ENCODE measurements at places on chromosomes 6 and 20. TPM values are rescaled to one million over a fixed set of nuclear protein-coding genes. Genes with fewer than 3 reads are reported as not detected.

The HSPA1L gene
- total RNA-seq: 0.98 TPM

The CRNKL1 gene
- total RNA-seq: 21.4 TPM

The KCNG1 gene
- total RNA-seq: 10.3 TPM

The PDE7B gene
- total RNA-seq: 1.4 TPM

The JAG1 gene
- total RNA-seq: 102 TPM

DNA sequence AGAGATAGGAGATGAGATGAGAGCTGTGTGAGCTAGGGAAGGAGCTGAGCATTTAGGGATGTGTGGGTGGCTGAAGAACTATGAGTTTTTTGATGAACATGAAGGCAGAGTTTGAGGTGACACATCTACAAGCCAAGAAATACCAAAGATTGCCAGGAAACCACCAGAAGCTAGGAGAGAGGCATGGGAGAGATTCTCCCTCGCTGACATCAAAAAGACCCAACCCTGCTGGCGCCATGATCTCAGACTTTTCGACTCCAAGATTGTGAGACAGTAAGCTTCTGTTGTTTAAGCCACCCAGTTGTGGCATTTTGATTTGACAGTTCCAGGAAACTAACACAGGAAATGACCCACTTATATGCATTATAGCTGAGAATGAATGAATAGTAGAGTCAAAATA lies 790.9 kb downstream of the TFAP2A start:
- no peaks in the 10 kb centered on the region for H3K4me1 ChIP-seq
- no peak overlapping the region for H3K27ac ChIP-seq
- no peak overlapping the region for H3K4me3 ChIP-seq
- no peaks in the 10 kb centered on the region for H3K27me3 ChIP-seq
- no peaks in the 10 kb centered on the region for H3K36me3 ChIP-seq

DNA sequence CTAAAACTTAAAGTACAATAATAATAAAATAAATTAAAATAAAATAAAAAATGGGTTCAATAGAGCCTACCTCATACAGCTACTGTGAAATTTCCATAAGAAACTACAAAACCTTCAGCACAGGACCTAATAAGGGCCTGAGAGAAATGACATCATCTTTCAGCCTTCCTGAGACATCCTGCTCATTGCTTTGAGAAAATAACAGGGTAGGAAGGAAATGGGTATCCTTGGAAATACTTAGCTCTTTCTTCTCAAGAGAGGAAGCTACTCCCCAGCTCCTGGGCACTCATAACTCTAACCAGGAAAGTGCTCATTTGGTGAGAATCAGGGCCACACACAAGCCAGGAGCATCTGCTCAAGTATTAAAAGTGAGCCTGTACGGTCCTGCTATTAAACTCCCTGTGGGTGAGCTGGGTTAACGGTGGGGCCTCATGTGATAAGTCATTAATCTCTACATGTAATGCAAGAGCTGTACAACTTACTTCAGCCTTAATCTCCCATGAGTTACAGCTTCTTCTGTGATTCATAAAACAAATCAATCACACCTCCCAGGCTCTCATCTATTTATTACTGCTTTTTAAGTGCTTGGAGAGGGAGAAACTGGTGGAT lies 141.4 kb downstream of the MAFB start:
- H3K27me3 ChIP-seq: no peaks in the 10 kb centered on the region
- DNase-seq: no peak
- H3K4me1 ChIP-seq: no peaks in the 10 kb centered on the region
- H3K36me3 ChIP-seq: no peaks in the 10 kb centered on the region
- no peak overlapping the region for H3K4me3 ChIP-seq
- no peak overlapping the region for H3K27ac ChIP-seq

- H3K4me1 ChIP-seq: no peaks in the 10 kb centered on the region
- no peak overlapping the region for H3K4me3 ChIP-seq
- no peaks in the 10 kb centered on the region for H3K36me3 ChIP-seq
- peak; percentile 27 for DNase-seq
- no peaks in the 10 kb centered on the region for H3K27me3 ChIP-seq
Measured at GRCh38 chr20:9912858-9913434, 74.1 kb upstream of the PAK5 start.

DNA sequence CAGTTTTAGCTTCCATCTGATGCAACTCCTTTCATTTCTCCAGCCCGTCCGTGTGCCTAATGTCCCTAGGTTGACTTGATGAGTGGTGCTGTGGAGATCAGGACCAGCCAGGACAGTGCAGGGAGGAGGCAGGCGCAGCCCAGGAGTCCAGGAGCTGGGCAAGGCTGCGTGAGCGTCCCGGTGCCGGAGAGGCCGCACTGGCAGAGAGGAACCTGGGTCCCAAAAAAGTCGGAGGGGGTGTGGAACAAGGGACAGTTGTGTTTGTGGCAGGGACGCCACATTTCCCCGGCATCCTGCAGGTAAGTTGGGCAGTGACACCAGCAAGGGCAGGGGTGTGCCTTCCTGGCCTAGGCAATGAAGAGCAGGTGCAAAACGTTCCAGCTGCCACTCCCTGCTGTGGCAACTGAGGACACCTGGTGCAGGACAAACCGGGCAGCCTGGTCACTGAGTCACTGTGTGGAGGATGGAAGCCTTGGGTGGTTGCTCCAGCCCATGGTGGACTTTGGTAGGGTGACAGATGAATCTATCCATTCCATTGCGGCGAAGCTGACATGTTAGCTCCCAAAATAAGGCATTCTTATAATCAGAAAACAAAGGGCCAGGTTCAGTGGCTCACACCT lies 53.2 kb downstream of the RAMACL start:
- H3K4me1 ChIP-seq: no peaks in the 10 kb centered on the region
- H3K27ac ChIP-seq: no peak overlapping the region
- H3K4me3 ChIP-seq: no peak overlapping the region
- H3K36me3 ChIP-seq: no peaks in the 10 kb centered on the region

GRCh38 chr20:13336308-13337089 lies 115.4 kb downstream of the ISM1 start:
- no peaks in the 10 kb centered on the region for H3K27me3 ChIP-seq
- H3K36me3 ChIP-seq: no peaks in the 10 kb centered on the region
- DNase-seq: no peak
- no peaks in the 10 kb centered on the region for H3K4me1 ChIP-seq
- H3K4me3 ChIP-seq: no peak overlapping the region

DNA sequence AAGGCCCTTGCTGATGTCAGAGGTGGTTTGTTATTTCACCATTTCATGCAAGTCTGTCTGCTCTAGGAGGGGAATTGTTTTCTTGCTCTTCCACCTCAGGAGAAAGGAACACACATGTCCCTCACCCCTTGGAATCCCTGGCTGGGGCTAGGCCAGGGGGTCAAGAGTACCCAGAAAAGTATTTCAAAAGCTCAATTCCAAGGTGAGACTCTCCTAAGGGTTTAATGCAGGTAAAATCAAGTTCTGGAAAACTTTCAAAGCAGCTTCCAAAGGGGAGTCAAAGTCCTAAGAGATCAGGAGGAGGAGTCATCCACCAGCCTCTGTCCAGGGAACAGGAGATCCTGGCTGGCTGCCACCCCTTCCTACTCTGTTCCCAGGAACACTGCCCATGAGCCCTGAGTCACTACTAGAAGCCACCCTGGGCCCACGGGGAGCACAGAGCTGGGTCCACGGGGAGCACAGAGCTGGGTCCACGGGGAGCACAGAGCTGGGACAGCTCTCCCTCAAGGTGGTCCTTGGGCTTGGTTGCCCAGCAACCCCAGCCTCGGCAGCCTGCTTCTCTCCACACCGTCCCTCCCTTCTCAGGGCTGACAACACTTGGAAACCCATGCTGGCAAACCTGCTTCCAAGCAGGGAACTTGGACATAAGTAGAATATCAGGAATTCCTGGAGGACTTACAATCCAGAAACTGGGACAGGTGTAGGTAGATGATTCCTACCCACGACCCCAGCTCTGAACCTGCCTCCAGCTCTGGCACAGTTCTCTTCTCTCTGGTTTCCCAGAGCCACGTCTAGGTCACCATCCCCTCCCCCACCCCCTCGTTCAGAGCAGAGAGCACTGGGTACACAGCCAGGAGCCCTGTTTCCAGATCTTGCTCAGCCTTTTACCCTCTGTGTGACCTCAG lies 35.3 kb upstream of the CDKN1A start:
- H3K36me3 ChIP-seq: no peaks in the 10 kb centered on the region
- H3K27me3 ChIP-seq: no peaks in the 10 kb centered on the region
- peak; percentile 97 for DNase-seq
- H3K4me1 ChIP-seq: peaks cover 5% of the 10 kb centered on the region
- no peak overlapping the region for H3K4me3 ChIP-seq

- H3K27me3 ChIP-seq: no peaks in the 10 kb centered on the region
- peak; percentile 92 for DNase-seq
- H3K36me3 ChIP-seq: no peaks in the 10 kb centered on the region
Measured at GRCh38 chr20:47063407-47063806, 168.8 kb downstream of the EYA2 start.

- DNase-seq: no peak
- H3K4me3 ChIP-seq: no peak overlapping the region
- H3K4me1 ChIP-seq: no peaks in the 10 kb centered on the region
- no peak overlapping the region for H3K27ac ChIP-seq
Measured at GRCh38 chr20:4090756-4091489, 75.6 kb upstream of the RNF24 start.

DNA sequence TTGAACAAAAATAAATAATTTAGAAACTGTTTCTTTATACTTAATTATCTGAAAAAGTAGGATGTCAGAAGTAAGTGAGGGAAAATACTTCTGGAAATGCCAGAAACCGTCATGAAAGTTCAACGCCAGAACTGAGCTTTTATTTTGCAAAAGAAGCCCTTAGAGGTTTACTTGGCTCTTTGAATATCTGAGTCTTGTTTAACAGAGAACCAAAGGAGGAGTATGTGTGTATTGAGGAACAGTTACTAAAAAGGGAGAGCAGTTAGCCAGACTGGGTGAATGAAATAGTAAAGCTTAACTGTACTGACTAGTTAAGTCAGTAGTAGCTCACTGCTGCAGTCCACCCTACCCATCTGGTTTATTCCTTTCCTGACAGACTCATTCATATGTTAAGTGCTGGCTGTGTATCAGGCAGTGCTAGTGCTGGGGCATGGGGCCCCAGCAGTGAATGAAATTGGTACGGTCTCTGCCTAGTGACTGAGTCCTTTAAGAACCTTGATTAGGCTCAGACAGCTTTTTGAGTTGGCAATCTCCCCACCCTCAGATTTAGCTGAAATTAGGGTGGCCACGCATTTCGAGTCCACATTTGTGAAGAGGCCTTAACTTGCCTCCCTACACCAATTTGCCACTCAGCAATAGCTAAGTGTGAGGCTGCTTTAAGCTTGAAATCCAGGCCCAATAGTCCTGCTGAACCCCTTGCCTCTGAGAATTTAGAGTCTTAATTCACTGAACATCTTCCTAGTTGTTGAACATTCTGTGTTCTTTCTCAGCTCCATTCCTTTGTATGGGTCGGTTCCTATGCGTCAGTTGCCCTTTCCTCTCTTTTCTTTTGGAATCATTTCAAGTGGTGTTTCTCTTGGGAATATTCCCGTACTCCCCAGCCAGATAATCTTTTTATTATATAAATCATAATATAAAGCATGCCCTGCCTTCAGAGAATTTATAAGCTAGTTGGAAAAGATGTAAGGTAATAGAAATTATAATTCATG lies 20.2 kb downstream of the MAP3K4 start:
- H3K36me3 ChIP-seq: no peaks in the 10 kb centered on the region
- no peaks in the 10 kb centered on the region for H3K4me1 ChIP-seq
- DNase-seq: no peak
- no peak overlapping the region for H3K27ac ChIP-seq

DNA sequence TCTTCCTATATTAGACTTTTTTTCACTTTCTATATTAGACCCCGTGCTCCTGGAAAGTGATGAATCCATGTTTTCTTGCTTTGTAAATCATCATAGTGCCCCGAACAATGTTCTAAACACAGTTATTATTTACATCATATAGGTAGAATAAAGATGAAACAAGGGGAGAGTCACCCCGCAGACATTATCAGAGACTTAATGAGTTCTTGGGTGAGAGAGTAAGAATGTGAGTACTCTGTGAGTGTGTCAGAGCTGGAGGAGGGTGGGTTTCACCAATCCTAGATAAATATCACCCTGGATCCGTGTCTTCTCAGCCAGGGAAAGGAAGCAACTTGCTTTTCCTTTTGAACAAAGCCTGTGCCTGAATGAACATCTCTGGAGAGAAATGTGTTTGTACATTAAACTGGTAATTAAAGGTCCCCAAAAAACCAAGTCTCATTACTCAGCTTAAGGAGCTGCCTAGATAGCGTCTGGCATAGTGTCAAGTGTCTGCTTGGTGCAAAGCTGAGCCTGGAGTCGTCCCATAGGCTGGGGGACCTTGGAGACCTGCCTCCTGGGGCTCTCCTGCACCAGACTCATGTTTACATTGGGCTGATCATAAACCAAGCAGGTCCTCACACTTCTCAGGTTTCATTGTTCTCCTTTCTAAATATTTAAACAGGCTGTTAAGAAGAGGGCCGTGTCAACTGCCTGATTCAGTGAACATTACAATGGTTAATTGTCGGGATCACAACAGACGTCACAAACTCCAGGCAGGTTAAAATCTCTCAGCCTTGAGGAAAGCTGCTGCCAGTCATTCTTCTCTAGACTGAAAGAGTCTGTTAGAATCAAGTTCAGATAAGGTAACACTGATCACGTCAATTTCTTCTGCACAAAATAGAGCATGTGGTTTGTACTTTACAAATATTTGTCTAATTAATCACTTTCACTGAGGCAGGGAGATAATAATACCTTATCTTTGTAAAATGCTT lies 179.7 kb upstream of the MYLIP start:
- peak; percentile 80 for DNase-seq
- no peaks in the 10 kb centered on the region for H3K4me1 ChIP-seq
- no peak overlapping the region for H3K4me3 ChIP-seq
- H3K27me3 ChIP-seq: no peaks in the 10 kb centered on the region
- H3K36me3 ChIP-seq: no peaks in the 10 kb centered on the region

DNA sequence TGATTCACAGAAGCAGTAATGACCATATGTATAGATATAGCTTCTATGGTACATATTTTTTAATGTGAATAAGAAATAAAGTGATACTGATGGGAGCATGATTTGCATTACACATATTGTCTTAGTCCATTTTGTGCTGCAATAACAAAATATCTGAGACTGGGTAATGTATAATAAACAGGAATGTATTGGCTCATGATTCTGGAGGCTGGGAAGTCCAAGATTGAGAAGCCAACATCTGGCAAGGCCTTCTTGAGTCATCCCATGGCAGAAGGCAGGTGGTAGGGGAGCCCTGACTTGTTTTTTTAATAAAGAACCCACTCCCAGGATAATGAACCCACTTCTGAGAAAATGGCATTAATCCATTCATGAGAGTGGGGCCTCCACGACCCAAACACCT lies 185.6 kb upstream of the RREB1 start:
- no peak for DNase-seq
- no peaks in the 10 kb centered on the region for H3K36me3 ChIP-seq
- H3K27ac ChIP-seq: no peak overlapping the region
- no peaks in the 10 kb centered on the region for H3K4me1 ChIP-seq
- no peak overlapping the region for H3K4me3 ChIP-seq

GRCh38 chr6:125310994-125311649 lies 9.4 kb upstream of the HDDC2 start:
- no peaks in the 10 kb centered on the region for H3K4me1 ChIP-seq
- no peak overlapping the region for H3K4me3 ChIP-seq
- DNase-seq: no peak
- H3K27me3 ChIP-seq: no peaks in the 10 kb centered on the region
- H3K27ac ChIP-seq: no peak overlapping the region

All from colonic mucosa (tissue), 4 donors.